ENCODE measurements at places on chromosomes 2 and 18.

DNA sequence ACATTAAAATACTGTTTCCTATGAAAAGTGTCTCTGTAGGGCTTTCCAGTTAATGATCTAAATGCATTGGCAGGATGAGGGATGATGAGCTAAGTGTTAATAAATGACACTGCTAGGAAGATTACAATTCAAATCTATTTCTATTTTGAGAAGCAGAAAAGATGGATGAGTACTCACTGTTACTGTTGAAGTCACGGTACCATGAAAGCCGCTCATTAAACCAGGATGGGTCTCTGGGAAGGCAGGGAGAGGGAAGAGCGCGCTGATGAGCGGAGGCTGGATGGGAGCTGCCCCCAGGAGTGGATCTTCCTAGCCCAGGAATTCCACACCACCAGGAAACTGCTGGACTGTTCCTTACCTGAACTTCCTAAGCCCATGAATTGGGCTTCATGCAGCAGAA lies 27.1 kb upstream of the TXNDC2 start:
- DNase-seq: no peak

GRCh38 chr2:238022594-238023157 lies 38.1 kb upstream of the SCLY start:
- DNase-seq: no peak

GRCh38 chr18:79487801-79488201 lies 92.1 kb downstream of the NFATC1 start:
- no peak for DNase-seq

DNA sequence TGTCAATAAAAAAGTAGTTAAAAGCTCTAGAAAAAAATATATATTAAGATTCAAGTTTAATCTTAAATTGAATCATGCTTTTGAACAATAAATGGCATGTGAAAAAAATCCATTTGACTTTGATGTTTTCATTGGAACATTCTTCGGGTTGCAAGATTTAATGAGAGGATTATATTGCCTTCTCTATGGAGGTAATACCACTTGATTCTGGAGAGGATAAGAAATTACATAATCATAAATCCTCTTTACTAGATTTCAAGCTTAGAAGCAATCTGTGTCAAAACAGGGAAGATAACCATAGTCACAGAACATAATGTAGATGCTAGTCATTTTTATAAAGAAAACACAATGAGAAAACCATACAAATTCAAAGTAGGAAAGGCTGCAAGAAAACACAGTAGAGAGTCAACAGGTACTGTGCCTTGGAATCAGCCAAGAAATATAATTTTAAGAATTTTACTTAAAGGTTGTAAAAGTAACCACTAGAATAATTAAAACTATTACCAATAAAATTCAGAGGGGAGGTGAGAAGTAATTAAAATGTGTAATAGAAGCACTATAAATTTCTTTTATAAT lies 18.7 kb upstream of the MAPRE2 start:
- no peak for DNase-seq

GRCh38 chr2:134087371-134087921 lies 166.4 kb upstream of the MGAT5 start:
- no peak for DNase-seq

DNA sequence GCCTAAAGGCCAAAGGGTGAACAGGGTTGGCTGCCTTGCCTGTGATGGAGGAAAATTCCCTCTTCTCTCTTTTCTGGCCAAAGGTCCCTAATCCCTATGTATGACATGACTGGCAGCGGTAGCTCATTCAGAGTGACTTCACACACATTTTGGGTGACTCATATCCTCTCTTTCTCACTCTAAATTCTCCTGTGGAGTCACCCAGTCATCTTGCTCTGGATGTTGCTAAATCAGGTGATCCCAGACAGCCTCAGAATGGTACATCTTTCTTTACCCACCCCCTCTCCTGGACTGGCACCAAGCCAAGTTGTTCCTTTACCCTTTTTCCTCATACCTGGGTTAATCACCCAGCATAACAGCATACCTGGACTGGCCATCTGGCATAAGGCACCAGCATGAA lies 77.2 kb downstream of the NEURL3 start:
- DNase-seq: peak; percentile 79

DNA sequence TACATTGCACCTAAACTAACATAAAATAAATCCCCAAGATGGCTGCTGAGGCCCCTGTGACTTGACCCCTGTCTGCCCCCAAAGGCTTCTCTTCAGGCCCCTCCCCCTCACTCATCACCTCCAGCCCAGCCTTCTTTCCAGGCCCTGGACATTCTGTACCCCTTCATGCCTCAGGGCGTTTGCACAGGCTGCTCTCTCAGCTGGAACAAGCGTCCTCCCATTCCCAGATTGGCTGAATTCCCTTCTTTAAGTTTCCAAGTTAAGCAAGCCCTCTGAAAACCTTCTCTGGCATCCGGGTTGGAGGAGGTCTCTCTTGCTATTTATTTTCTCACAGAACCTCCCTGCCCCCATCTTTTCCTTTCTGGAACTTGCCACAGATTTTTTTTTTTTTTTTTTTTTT lies 165.2 kb upstream of the BCL2L11 start:
- no peak for DNase-seq

- peak; percentile 58 for DNase-seq
Observed at GRCh38 chr18:32735781-32736180, 37.0 kb downstream of the KLHL14 start.

DNA sequence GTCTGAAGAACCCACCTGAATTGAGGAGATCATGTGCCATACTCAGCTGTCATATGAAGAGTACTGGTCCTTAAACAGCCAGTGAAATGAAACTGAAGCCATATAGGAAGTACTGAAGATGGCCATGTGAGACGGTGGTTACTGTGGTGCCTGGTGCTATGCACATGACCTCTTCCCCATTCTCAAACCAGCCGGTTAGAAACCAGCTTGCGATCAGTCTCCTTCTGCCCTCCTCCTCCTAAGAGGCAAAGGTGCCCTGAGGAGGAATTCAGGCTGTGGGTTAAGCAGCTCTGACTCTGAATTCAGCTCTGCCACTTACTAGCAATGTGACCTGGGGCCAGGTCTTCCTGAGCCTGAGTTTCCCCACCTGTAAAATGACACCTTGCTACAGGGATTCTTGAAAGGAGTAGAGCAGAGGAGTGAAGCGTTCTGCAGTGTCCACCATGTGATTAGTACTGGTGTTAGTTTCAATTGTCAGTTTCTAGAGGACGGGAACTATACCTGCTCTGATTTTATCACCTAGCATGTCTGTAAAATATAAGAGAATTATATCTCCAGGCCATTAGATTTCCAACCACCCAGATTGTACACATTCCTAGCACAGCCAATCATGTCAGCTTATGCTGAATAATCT lies 5.1 kb downstream of the FECH start:
- no peak for DNase-seq

- DNase-seq: peak; percentile 62
Observed at GRCh38 chr2:74573747-74574562, 19.4 kb downstream of the DOK1 start.

DNA sequence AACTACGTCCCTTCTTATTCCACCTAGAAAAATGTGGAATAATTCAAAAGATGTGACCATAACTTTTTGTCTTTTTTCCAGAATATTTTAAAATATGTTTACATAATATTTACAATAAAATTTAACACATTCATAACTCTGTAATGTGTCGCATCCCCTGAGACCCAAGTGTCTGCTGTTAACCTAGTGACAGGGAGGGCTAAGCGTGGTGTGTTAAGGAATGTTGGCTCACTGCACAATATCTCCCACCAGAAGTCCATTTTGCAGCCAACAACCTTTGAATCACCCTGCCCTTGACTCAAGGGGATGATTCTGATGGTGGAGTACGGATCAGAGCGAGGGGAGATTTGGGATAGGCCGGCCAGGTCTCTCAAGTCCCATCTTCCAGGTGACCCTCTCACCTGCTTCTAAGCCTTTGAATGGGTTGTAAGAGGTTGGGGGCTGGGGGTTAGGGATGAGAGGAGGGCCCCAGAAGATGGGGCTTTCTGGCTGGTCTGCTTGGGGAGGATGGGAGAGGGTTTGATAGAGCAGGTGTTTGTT lies 43.3 kb downstream of the SERTAD2 start:
- DNase-seq: no peak

GRCh38 chr2:164815071-164815793 lies 26.4 kb downstream of the COBLL1 start:
- no peak for DNase-seq

- no peak for DNase-seq
Observed at GRCh38 chr2:108115868-108116267, 123.9 kb upstream of the SULT1C3 start.

GRCh38 chr2:206158563-206159345 lies 490 bp downstream of the NDUFS1 start:
- no peak for DNase-seq

GRCh38 chr2:12534646-12535263 lies 182.0 kb upstream of the TRIB2 start:
- peak; percentile 51 for DNase-seq

DNA sequence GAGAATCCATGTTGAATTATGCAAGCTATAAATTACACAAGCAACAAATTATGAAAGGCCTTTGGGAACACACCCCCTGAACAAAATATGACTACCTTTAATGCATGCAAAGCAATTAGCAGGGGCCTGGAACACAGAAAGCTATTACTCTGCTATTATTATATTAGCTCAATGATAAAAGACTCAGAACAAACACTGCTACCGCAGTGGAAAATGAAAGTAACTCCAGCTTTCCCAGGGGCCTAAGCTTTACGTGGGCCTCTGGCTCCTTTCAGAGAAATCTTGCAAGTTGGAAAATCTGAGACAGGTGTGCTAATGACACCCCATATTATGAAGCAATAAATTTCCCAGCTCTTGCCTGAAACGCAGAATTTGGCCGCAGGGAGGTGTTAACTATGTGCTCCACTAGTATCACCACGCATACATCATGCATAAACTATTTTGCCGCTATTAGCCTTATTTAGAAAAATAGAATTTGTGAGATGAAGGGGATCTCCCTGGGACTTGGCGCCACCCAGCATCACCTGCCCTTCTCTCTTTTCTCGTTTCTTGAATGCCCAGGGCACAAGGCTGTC lies 321.6 kb upstream of the LYPD1 start:
- DNase-seq: no peak

- DNase-seq: peak; percentile 77
Observed at GRCh38 chr18:53380063-53380639, 844.3 kb downstream of the MBD2 start.

GRCh38 chr18:73318739-73319479 lies 451.1 kb upstream of the NETO1 start:
- DNase-seq: no peak

GRCh38 chr2:117760916-117761315 lies 53.6 kb upstream of the DDX18 start:
- DNase-seq: no peak

GRCh38 chr18:6722690-6723089 lies 6.8 kb upstream of the ARHGAP28 start:
- DNase-seq: no peak

- DNase-seq: no peak
Observed at GRCh38 chr2:84450288-84451227, 8.5 kb downstream of the SUCLG1 start.

DNA sequence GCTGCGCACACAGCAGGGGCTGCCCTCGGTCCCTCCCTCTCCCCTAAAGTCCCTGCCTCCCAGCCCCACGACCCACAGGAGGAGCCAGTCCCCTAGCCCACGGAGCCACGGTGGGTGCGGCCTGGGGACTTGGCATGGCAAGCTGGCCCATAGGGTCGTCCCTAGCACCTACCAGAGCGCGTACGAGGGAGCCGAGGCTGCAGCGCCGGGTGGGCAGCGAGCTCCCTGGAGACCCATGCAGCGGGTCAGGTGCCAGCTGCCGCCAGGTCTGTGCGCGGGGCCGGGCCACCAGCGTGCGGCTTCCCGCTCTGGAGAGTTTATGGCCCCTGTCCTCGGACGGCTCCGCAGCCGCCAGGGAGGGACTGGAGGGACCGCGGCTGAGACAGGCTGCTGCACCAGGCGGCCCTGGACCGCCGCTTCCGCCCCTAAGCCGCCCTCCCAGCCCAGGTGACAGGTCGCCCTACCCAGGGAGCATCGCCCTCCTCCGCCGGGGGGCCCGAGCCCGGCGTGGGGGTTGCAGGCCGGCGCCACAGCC lies 273.6 kb downstream of the CCDC74A start:
- DNase-seq: no peak

DNA sequence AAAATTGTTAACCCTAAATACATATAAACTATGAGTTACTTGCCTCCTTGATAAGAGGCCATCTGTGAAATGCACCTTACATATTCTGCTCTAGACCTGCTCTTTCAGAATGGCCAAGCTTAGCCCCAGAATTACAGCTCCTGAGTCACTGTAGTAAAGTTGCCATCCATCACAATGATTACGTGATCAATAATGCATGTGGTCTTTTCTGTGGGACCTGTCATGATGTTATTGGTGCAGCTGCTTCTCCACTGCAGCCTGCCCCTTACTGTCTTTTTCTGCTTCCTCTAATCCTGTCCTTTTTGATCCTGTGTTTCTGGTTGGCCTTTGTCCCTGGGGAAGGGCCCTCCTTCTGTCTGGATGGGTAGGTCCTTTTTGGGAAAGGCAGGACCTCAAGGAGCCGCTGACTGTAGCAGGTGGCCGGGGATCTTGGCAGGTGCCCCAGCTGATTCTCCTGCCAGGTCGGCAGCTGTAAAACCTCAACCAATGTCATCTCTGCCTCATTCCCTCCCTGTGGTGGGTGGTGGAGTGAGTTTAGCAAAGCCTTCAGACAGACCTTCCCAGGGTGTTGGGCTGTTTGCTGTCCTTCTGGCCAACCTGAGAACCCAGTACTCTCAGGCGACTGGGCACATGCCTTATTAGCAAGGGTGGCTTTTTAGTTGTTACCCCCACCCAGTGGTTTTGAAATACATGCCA lies 126.2 kb upstream of the EML6 start:
- no peak for DNase-seq

DNA sequence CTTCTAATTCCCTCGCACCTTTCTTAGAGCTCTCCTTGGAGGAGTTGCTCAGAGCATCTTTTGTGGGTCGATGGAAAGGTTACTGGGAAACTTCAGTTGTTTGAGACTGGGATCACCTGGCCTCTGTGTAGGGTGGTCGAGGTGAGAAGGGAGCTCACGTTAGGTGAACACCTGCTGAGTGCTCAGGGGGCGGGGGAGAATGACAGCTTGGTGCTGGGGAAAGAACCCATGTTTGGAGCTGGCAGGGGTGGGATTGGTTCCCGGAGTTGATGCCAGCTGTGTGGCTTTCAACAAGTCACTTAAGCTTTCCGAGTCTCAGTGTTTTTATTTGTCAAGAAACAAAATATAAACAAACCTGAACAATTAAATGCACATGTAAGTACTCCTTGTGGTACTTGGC lies 122.3 kb downstream of the GLI2 start:
- DNase-seq: no peak

DNA sequence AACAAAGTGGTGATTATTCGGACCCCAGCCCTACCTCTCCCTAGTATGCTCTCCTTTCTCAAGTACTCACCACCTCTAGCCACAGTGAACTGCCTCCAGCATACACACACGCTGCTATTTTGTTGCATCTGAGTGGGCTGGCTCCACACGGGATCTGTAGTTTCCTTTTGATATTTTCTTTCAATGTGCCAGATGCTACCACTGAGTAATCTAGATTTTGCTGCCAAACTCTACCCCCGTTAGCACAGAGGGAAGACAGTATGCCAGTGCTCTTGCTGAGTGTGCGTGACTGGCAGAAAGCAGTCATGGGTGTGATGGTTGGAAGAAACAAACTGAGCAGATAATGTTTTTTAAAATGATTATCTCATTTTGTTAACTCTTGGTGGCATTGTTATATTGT lies 11.6 kb downstream of the CFLAR start:
- peak; percentile 60 for DNase-seq

All from A673 (cell line).